ENCODE measurements at places on chromosomes 7 and 10.
A peak's percentile ranks its signal among the peaks of the same experiment; 100 is the strongest.

- no peak for DNase-seq
Measured at GRCh38 chr7:141165521-141165920, 91.7 kb downstream of the TMEM178B start.

- DNase-seq = no peak
Measured at GRCh38 chr10:14602807-14603533, 171.7 kb downstream of the FAM107B start.

GRCh38 chr10:16367621-16368292 lies 69.1 kb upstream of the PTER start:
- no peak for DNase-seq

DNA sequence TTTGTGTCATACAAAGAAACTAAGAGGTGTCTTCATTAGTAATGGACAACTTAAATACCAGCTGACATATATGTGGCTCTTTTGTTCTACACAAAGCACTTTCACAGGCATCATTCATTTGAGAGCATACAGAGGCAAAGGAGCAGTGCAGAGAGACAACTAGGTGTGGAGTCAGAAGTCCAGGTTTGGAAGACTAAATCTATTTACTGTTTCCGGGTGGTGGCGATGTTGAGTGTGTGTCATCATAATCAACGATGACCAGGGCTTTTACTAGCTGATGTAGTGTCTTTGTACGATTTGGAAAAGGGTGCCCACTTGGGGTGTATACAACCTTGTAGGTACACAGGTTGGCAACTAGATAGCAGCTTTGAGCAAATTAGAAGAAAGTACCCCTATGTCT lies 195.5 kb upstream of the CCDC6 start:
- DNase-seq = no peak

- no peak for DNase-seq
Measured at GRCh38 chr10:29470355-29470705, 164.4 kb downstream of the SVIL start.

GRCh38 chr10:16789765-16790164 lies 27.5 kb downstream of the RSU1 start:
- DNase-seq = no peak

DNA sequence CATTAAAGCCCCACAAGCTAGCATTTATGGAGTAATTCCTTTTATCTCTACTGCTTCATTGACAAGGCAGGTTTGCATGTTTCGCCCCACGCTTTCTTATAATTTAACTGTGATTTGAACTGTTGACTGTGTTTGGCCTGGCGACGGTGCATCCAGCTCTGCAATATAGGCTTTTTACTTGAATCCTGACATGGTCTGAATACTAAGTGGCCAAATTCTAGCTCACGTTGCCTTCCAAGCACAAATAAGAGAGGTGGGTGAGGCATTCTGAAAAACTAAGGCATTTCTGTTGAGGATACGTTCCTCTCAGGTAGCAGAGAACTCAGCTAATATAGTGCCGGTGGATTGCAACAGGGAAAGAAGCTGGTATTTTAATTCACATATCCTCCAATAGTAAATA lies 61.8 kb downstream of the NRP1 start:
- no peak for DNase-seq

- peak; percentile 72 for DNase-seq
Measured at GRCh38 chr7:130733931-130734814, at the start of gene KLF14. Gene KLF14, minus strand, starts transcription at chr7:130734207. Its CDS starts 174 bp downstream, at chr7:130734033.

DNA sequence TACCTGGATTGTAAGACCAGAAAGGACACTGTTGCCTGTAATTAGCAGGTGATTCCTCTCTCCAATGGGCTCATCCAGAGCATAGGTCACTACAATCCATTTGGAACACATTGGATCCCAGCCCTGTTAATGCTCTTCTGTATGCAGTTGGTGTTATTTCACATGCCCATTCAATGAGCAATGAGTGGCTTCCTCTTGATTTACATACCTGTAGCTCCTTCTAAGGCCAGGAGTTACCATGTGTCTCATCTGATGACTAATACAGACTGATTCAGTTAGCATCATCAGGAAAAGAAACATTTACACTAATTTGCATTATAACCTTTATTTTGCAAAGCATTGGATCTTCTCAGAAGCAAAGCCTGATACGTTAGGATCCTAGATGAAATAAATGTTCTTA lies 83.1 kb upstream of the NPVF start:
- no peak for DNase-seq

- peak; percentile 25 for DNase-seq
Measured at GRCh38 chr10:43573250-43574000, 991 bp downstream of the ZNF239 start.

- peak; percentile 87 for DNase-seq
Measured at GRCh38 chr10:70758757-70759514, 26.2 kb downstream of the TBATA start.

- no peak for DNase-seq
Measured at GRCh38 chr10:79356104-79356503, 8.8 kb downstream of the PPIF start.

GRCh38 chr7:15603124-15603523 lies 41.3 kb upstream of the AGMO start:
- no peak for DNase-seq

DNA sequence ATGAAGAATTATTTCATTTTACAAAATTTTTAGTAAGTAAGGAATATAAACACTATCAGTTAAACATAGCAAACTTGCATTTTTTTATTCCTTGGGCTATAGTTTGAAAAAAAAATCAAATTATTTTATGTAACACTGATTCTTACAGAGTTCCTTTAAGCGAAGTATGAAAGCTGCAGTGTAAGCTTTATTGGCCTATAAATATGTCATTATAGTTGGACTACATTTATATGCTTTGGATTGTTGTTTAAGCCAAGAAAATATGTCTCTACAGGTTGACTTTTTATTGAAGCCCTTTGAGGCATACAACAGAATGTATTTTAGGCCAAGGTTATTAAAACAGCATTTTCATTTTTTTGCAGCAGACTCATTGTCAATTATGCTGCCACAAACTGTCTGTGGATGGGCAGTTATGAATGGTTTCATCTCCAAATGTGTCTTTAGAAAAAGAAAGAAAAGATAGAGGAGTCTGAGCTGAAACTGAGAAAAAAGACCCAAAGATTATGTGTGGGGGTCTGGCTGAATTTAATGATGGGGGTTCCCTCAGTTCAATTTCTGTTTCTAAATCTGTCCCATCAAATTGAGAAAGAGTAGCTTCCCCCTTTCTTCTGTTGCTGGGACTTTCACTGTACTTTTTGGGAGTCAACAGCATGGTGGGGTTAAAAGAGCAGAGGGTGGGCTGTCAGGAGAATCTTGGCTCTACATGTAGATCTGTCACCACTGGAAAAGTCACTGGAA lies 43.1 kb downstream of the ARID5B start:
- DNase-seq = no peak

All from retina (tissue), 1 donor.